ENCODE measurements at places on chromosomes 1 and 21.

DNA sequence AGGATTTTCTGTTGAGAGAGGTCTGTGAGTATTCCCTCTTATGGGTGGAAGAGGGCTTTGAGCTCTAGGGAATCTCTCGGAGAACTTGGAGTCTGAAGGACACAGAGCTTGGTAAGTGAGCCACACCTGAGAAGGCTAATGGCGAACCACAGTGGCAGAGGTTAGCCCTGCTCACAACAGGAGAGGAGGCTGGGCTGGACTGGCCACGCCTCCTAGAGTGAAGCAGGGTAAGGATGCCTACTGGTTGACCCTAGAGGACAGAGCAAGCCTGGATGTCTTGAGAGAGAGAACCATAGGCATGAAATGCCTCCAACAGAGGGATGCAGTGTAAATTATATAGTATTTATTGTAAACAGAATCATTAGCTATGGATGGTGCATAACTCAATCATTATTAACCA is 232.6 kb downstream of the PCP4 start:
- no peak for DNase-seq

GRCh38 chr1:112057736-112058135 is 68.3 kb upstream of the KCND3 start:
- no peak for DNase-seq

- no peak for DNase-seq
Measured at GRCh38 chr1:29413661-29414060, 177.3 kb downstream of the PTPRU start.

GRCh38 chr1:226223157-226223785 is at the start of gene MIXL1:
MIXL1 (plus strand) TSS chr1:226223664; CDS start chr1:226223682, 18 bp downstream.
- DNase-seq = no peak

DNA sequence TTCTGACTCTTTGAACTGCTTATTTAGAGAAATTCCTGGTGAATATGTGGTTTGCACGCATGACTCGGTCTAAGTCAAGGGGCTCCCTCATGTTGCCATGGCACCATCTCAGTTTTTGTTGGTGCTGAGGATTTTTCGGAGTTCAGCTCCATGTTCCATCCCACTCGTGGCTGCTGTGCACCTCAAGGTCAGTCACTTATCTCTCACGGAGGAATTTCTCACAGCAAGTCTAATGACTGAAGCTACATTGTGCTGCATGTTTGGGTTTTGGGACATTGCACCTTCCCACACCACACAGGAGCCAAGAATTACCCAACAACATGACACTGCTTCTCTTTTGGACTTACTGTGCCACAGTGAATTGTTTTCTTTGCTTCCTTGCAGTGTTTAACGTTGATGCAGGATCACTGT is 269.9 kb downstream of the NCAM2 start:
- DNase-seq = peak; percentile 13

DNA sequence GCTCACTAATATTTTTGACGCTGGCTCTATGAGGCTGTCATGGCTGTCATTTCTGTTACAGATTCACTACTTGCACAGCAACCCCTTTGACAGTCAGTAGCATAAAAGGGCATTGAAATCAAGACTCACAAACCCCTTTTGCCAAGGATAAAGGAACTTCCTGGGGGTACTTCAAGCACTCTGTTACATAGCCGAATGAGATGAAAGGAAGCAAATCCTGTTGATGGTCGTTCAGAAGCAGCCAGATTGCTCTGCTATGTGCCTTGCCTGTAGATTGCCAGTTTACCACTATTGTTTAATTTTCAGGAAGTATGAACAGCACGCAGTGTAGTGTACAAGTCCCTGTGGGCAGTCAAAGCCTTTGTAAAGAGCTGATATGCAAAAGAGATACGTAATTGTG is 296.2 kb downstream of the LRRIQ3 start:
- no peak for DNase-seq

- DNase-seq = no peak
Measured at GRCh38 chr1:167669209-167670124, 39.4 kb downstream of the RCSD1 start.

DNA sequence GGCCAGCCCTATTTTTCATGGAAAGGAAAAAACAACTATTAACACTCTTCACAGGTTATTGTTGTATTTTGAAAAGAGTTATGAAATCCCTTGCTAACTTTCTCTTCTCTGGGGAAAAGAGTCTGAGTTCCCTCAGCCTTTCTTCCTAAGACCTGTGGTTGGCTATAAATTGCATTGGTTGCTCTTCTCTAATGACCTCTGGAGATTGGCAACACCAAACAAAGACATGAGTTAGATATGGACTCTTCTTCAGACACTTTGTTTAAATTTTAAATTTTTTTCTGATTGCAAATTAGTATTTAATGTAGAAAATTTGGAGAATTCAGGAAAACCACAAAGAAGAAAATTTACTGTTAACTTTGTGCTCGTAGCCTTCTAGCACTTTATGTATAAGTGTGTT is 275.7 kb downstream of the PBX1 start:
- no peak for DNase-seq
